Stimulated activated CD4-positive, alpha-beta T cell treated with anti-CD3 and anti-CD28 coated beads, Interleukin-15, amount 100 ng/mL, for 24 hours (primary cell): ENCODE measurements at places on chromosomes 12 and 14.

- DNase-seq = no peak
Measured at GRCh38 chr12:118124333-118124874, 11.5 kb upstream of the PEBP1 start.

DNA sequence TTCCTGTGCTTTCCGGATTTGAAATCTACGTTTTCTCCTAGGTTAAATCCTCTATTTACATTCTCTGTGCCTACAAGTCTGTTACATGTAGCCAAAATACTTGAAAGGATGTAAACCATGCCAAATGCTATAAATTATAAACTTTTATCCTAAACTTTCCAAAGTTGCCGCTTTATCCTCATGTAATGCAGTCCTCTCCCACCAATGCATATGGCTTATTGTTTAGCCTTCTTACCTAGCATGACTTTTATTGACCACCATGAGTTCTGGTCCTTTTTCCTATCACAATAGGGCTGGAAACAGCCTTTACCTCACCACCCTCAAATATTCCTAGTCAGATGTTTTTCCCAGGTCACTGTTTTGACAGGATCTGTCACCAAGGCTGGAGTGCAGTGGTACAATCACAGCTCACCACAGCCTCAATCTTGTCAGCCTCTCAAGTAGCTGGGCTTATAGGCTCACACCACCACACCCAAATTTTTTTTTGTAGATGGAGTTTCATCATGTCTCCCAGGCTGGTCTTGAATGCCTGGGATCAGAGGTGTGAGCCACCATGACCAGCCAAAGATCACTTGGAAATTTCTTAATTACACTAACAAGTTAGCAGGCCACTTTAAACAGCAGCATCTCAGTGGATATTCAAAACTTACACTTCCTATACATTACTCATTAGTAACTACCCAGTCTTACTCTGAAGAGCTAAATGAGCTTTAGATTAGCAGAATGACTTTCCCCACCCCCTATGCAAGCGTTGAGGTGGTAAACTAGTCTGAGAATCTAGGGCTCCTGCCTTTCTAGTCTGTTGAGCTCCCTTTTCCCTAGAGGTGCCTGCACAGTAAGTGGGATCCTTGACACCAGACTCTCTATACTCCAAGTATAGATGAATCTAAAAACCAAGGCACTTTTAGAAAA lies 4.1 kb downstream of the TUBA1B start:
- DNase-seq = no peak

DNA sequence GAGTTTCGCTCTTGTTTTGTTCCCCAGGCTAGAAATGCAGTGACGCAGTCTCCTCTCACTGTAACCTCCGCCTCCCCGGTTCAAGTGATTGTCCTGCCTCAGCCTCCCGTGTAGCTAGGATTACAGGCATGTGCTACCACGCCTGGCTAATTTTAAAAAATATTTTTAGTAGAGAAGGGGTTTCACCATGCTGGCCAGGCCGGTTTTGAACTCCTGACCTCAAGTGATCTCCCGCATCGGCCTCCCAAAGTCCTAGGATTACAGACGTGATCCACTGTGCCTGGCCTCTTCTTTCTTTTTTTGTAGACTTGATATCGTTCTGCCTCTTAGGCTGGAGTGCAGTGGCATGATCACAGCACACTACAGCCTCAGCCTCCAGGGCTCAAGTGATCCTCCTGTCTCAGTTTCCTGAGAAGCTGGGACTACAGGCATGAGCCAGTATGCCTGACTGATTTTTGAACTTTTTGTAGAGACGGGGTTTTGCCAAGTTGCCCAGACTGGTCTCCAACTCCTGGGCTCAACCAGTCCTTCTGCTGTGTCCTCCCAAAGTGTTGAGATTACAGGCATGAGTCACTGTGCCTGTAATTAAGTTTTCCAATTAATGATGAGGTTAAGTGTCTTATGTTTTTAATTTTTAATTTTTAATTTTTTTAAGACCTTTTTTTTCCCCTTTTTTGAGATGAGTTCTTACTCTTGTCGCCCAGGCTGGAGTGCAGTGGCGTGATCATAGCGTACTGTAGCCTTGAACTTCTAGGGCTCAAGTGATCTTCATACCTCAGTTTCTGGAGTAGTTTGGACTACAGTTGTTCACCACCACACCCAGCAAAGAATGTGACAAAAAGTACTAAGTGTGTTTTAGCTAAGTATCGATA lies 10.2 kb downstream of the RCOR1 start:
- DNase-seq = no peak

GRCh38 chr12:65696227-65696626 lies 128.1 kb upstream of the HMGA2 start:
- DNase-seq = no peak

DNA sequence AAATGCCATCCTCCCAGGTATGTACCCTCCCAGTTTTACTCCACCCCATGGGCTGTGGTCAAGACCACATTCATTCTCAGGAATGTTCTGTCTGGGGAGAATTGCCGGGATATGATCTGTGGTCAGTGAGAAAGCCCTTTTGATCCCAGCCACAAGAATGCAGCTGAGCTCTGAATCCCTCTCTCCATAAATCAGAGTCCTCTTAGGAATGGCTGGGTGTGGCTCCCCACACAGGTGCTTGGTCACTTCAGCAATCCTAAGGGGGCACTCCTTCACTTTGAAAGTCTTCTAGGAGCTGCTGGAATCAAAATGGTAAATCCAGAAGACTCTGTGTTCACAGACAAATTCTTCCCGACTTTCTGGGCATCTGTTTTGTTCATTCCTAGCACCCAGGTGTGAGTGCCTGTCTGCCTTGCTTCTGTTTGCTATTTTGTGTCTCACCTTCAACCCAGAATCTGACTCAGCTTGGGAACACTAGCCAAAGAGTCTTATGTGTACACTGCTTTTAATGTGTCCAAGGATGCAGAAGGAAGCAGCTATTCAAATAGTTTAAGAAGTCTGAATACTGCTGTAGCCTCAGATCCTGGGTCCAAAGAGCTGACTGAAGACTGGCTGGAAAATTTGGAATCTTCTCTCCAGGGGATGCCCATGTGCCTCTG lies 144.6 kb upstream of the CDKN3 start:
- no peak for DNase-seq

DNA sequence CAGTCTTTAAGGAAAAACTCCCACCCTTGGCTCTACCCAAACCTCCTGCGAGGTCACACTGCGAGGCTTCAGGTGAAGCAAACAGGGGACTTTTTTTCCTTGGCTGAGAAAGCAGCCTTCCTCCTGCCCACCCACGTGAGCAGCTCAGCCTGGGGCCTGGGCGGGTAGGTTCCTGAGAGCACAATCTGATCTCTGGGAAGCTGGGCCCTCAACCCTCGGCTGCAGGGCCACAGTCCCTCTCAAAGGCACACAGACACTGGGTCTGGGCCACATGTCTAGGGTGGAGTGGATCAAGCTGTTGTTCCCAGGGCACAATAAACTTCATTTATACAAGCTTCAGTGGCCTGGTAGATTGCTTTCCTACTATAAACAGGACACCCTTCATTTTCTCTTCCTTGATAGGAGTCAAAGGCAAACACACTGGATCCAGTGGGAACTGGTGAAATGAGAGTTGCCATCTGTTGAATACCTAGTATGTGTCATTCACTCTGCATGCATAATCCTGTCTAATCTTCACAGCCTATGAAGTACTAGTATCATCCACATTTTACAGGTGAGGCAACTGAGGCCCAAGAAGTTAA lies 41.3 kb upstream of the PNMA1 start:
- peak; percentile 50 for DNase-seq

- no peak for DNase-seq
Measured at GRCh38 chr14:96042248-96042930, 3.2 kb downstream of the C14orf132 start.

GRCh38 chr12:120225852-120226640 lies 25.1 kb upstream of the RPLP0 start:
- DNase-seq = peak; percentile 44

DNA sequence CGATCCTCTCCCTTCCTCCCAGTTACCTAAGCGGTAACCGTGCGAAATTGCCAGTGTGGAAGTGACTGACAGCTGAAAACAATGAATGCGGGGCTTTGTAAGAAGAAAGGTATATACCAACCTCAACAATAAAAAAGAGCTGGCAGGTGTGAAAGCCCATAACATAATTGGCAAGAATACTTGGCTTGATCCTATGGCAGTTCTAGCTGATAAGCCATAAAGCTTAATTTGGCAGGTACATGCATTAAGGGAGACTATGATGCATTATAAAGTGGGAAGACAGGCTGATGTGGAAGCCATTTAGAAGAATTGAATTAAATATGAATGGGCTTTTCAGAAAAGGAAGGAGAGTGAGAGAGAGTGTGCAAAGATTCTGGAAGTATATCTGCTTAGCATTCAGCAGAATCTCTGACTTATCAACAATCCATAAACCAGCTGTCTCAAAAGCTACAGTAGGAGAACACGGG lies 71.3 kb downstream of the CRACR2A start:
- no peak for DNase-seq
